ENCODE measurements at places on chromosomes 3 and 15.

DNA sequence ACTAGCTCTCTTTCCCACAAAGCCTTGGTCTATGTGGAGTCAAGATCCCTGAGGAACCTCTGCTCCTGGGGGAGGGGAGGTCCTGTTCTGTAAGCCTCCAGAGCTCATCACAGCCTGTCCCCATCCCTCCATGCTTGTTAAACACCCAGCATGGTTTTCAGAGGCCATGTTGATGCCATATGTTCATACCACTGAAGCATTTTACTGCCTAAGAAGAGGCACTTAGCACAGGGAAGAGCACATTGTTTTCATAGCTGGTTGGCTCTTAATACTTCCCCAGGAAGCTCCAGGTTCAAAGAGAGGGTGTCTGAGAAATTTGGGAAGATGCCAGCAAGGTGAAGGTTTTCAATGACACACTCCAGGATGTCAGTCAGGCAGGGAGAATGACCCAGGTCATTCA lies 25.6 kb downstream of the CPNE4 start:
- DNase-seq: no peak

GRCh38 chr3:164658125-164658524 lies 420.2 kb downstream of the SI start:
- DNase-seq: no peak

GRCh38 chr3:32493437-32494414 lies 8.9 kb downstream of the CMTM6 start:
- DNase-seq: no peak

DNA sequence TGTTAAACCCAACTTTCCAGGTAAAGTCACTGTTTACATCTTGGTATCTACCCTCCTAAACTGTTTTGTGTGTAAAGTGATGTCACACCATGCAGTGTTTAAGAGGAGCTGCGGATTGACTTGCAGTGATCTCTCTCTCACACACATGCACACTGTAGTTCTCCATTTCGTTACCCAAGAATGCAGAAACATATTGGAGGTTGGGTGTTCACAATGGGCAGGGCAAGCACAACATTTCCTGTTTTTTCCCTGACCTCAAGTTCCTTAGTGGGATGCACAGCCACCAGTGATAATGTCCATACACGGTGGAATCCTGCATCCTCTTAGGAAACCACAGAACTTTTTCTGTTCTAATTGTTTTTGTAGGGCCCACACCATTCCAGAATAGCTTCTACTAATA lies 85.3 kb upstream of the CFAP20DC start:
- no peak for DNase-seq

- no peak for DNase-seq
Observed at GRCh38 chr15:99963976-99964375, 230.7 kb upstream of the LYSMD4 start.

- DNase-seq: no peak
Observed at GRCh38 chr3:62874711-62875557, at the start of gene CADPS. Gene CADPS (minus strand): TSS chr3:62875416. CDS start chr3:62875029, 387 bp downstream.

DNA sequence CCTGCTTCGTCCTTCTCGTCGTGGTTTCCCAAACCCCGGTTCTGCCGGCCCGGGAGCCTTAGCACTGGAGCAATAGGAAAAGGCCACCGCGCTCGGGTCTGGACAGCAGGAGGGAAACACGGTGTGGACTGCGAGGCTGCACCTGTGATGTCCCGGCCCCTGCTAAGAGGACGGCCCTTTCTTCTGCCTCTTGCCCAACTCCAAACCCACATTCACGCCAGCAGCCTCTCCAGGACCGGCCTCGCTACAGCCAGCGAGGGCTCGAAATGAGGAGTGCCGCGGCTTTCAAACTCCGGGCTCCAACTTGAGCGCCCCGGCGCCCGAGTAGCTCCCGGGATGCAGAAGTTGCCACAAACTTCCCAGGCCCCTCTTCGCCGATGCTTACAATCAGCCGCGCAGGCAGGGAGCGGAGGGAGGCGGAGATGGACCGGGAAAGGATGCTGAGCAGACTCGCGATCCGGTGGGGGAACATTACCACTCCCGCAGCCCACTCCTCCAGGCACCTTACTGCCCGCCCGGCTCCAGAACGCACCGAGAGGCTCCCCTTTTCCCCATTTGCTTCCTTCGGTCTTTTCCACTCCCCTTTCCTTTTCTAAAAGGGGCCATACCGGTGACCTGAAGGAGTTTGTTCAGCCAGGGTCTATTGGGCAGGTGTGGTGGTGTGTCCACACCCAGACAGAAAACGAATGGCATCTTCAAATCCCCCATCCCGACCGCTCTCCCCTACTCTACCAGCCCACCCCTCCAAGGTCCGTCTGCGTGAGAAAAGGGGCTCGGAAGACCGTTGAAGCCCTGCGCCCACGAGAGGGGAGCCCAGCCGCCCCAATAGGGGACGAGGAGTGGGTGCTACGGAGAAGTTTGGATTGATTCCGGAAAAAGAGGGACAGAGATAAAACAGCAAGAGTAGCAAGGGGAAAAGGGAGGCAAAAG lies 18.8 kb upstream of the SATB1 start:
- DNase-seq: no peak

- DNase-seq: no peak
Observed at GRCh38 chr3:163368168-163368567, 1710.1 kb downstream of the SI start.

DNA sequence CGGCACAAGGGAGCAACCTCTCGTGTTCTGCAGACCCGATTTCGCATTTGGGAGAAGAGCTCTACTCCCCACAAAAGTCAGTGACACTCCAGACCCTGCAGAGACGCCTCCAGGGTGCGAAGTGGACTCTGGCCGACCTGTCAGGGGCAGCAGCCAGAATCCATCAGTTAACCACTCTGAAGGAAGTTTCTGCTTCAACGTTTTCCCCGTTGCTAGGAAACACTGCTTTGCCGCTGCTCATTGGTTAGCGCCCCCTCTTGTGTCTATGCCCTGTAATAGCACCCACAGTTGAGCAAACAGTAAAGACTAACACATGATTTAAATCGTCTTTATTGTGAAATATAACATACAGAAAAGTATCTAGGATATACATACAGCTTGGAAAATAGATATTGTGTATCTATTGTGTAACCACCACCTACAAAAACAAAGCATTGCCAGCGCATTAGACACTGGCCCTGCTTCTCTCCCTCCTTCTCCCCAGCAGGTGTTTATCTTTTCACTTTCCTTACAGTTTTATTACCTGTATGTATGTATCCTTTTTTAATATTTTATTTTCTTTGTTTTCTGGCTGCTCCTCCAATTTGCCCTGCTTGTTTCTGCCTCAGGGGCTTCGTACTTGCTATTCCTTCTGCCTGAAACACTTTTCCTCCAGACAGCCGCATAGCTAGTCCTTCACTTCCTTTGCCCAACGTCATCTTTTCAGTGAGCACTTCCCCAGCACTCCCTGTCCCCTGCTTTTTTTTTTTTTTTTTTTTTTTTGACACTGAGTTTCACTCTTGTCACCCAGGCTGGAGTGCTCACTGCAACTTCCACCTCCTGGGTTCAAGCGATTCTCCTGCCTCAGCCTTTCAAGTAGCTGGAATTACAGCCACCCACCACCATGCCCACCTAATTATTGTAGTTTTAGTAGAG lies 38.8 kb downstream of the TMEM40 start:
- peak; percentile 53 for DNase-seq

DNA sequence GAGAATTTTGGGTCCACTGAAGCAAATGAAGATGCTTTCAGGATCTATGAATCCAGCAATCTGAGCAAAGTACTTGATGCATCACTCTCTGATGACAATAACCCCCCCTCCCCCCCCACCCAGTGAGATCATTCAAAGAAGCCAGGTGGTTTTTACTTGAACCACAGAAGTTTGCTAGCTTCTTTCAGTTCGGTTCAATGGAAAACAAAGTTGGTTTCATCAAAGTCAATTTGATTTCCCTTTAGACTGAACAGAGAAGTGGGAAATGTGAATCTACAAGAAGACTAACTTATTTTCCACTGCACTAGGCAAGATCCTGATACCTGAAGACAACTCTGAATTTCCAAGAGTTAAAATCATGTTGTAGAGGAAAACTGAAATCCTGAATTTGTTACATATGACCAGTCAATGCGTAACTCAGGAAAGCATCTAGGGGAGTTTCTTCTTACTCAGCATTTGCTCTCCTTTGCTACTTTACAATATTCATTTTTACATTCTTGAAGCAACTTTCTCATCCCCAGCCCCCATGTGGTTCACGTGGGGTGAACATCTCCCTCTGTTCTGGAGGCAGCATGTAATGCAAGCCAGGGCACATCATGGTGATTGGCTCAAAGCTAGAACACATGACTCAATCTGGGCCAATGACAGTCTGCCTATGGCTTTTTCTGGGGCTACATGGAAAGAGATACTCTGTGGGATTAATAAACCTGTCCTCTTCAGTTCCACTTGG lies 572.6 kb downstream of the FOXP1 start:
- DNase-seq: no peak

DNA sequence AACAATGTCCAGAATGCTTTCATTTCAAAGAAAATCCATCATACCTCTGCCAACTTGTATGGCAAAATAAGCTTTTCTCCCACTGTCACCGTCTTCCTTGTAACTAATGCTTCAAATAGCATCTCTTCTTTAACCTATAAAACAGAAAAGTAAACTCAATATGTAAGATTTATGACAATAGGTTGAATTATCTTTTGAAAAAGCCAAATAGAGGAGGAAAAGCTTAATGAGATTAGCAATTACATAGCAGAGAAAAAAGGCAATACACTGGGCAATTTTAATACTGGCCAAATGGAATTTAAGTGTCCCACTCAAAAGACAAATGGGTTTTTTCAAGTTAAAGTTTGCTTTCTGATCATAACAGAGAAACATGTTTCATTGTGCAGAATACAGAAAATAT lies 118.1 kb downstream of the MYO9A start:
- DNase-seq: no peak

DNA sequence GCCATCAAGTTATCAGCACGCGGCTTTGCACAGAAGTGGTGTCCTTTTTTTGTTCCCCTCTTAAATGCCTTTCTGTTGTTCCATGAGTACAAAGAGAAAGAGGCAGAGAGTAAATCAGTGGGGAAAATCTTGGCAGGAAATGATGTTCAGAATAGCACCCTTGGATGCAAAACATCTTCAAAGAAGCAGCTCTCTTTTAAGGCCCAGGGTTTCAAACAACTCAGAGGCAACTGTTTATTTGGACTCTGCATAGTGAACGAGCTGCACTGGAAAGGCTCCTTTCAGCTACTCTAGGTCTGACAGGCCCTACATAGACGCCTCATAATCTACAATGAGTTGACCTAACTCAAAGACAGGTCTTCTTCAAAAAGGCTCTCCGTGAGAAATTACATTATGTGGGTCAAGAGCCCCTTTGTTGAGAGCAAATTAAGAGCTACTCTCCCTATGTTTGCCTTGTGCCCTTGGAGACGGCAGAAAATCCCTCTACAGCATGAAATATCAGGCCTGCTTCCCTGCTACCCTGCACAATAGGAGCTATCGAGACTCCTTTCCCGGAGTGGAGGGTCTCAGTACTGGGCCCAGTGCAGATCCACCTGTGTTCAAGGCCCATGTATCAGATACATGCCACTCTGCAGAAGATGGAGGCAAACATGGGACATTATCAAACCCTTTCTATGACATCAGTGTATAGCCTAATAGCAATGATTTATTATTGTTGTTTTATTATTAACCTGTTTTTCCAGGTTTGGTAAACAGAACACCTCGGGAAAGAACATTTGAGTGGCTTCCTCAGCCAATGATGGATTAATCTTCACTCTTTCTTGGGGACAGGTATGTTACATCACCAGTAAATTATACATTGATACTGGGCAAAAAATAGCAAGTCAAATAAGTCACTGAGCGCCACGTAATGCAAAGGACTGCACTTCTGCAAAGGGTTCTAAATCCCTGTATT lies 53.1 kb downstream of the HEG1 start:
- DNase-seq: no peak

DNA sequence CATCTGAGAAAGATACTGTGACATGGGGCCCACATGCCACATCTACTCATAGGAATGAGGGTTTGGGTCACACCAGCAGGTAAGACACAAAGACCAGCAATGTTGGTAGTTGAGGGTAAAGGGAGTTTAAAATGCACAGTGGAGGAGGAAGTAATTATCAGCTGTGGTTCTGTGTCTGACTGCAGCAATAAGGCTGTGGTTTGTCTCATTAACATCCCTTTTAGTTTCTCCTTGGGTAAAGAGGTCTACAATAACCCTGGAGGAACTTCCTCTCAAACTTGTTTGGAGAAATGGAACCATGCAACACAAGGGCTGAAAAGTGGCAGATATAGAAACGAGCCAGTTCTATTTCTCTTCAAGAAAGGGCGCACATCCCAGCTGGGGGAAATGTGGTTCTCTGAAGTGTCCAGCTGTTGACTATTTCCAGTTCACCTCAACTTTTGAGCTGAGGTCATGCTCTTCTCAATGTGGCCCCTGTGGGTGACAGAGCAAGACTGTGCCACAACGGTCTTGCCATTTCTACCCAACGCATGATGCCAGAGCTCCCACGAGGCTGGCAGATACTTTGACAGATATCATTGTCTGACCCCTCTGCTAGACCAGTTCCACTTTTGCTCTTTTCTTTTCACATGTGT lies 234.3 kb downstream of the SQOR start:
- DNase-seq: no peak

DNA sequence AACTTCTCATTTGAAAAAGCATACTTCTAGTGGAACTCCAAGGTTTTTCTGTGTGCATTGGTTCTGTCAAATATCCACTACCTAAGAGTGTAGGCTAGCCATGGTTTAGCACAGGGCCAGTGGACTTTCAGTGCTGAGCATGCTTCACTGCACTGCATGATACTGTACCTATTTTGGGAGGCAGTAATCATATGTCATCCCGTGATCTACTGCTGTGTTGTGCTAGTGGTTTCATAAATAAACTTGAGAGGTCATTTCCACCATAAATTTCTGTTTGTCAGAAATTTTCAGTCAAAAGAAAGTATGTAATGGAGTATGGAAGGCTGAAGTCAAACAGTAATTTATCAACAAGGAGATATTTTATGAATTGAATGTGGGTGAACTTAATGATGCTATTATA lies 203.6 kb downstream of the ROBO1 start:
- no peak for DNase-seq

DNA sequence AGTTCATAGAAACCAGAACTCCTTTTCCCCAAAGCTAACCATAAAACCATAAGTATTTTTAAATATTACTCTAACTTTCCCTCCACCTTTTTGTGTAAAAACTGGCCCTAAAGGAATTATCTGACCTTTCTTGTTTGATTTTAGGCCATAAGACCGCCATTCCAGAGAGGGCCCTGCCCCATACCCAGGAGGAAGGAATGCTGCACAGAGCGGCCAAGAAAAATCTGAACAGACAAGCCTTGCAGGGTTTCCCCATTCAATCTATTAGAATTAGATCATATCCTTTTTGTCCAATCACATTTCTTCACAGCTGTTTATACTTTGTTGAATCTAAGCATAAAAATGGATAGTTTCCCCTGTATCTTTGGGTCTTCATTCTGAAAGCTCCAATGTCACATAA lies 97.1 kb downstream of the B3GALNT1 start:
- DNase-seq: no peak

GRCh38 chr15:87348746-87349145 lies 907.8 kb downstream of the NTRK3 start:
- no peak for DNase-seq

DNA sequence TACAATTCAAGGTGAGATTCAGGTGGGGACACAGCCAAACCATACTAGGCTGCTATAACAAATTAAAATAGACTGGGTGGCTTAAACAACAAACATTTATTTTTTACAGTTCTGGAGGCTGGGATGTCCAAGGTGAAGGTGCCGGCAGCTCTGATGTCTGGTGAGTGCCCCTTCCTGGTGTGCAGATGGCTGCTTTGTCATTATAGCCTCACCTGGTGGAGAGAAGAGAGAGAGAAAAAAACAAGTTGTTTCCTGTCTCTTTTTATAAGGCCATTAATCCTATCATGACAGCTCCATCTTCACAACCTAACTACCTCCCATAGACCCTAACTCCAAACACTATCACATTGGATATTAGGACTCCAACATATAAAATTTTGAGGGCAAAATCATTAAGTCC lies 279.7 kb downstream of the ZIC1 start:
- no peak for DNase-seq

All from omental fat pad (tissue), 4 donors.